Kidney (tissue), 22 donors: ENCODE measurements at places on chromosomes 11 and 22.

DNA sequence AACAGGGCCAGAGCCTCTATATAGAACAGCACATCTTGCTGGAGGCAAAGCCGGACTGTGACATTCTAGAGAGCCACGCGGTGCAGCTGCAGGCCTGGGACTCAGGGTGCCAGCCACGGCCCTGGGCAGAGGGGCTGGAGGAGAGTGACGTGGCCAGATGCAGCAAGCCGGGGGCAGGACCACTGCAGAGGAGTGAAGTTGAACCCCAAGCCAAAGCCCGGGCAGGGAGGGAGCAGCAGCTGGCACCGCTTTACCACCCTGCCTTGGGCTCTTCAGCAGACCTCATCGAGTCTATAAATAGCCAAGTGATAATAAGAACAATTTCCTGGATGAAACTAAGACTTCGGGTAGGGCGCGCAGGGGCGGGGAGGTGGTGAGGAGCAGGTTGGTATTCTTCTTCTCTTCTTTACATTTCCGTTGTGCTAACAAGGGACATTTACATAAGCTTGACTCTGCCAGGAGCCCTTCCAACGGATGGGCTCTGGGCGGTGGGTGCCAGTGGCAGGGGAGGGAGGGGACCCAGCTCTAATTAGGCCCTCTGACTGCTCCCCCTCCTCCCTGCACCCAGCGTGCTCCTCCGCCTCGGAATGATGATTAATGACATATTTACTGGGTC is 110.2 kb downstream of the ST3GAL4 start:
- no peak for DNase-seq

DNA sequence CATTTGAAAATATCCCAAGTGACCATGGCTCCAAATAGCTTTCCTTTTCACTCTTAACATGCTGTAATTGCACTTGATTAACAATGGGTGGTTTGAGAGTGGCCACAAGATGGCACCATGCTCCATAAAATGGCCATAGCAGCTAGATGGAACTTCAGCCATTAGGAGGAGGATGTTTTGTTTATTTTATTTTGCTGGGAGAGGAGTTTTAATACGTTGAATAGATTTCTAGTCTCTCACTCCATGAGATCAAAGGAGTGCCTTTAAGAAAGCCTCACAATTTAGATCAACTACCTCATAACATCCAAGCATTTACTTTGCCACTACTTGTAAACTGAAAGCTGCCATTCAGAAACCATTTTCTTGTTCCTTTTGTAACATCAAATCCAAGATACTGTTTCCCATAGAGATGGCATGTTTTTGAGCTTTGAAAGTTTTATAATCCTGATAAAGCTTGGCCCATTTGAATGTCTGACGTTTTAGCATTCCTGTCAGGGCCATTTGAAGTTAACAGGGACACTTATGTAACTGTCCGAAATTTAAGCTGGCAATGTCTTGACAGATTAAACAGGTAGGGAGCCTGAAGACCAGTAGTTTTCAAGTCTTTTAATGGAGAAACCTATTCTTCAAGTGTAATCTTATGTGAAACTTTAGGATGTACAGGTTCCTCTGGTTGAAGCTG is 4.7 kb downstream of the FEN1 start:
- no peak for DNase-seq

DNA sequence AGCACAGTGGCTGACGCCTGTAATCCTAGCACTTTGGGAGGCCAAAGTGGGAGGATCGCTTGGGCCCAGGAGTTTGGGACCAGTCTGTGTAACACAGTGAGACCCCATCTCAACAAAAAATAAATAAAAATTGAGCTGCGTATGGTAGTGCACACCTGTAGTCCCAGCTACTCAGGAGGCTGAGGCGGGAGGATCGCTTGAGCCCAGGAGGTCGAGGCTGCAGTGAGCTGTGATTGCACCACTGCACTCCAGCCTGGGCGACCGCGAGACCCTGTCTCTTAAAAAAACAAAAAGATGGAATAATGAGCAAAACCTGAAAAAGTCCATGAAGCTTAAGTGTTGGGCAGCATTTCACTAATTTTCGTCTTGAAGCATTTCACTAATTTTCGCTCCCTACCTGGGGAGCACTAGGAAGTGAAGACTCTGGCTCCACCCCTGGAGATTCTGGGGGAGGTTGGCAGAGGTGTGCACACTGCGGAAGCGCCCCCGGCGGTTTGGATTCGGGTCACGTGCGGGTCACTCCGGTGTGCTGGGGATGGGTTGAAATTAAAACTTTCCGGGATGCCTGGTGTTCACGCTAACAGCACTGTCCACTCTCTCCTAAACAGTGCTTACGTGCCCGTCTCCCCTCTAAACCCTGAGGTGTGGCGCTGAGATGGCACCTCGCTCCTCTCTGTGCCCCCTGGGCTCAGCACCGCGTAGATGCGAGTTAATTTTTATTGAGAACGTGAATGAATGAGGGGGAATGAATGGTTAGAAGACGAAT is 906 bp upstream of the NAA40 start:
- peak; percentile 79 for DNase-seq

DNA sequence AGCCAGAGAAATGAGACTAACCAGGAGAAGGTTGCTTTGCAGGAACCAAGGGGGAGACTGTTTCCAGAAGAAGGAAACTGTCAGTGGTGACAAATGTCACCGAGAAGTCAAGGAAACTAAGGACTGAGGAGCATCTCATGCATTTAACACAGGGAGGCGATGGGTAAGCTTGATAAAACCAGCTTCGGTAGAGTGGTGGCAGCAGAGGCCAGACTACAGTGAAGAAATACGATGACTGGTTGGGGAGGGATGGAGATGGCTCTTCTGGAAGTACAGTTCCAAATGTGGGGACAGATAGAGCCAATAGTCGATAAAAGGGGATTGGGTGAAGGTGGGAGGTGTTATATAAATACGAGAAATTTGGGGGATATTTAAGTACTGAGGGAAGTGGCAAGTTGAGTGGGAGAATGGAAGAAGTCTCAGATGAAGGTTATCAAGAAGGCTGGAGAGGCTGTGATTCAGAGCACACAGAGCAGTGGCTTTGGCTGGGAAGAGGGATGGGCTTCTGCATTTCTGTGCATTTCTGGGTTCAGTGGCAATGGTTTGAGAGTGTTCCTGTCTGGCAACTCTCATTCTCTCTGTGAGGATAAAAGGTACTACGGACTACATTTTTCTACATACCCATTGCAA is 29.2 kb downstream of the SC5D start:
- no peak for DNase-seq

DNA sequence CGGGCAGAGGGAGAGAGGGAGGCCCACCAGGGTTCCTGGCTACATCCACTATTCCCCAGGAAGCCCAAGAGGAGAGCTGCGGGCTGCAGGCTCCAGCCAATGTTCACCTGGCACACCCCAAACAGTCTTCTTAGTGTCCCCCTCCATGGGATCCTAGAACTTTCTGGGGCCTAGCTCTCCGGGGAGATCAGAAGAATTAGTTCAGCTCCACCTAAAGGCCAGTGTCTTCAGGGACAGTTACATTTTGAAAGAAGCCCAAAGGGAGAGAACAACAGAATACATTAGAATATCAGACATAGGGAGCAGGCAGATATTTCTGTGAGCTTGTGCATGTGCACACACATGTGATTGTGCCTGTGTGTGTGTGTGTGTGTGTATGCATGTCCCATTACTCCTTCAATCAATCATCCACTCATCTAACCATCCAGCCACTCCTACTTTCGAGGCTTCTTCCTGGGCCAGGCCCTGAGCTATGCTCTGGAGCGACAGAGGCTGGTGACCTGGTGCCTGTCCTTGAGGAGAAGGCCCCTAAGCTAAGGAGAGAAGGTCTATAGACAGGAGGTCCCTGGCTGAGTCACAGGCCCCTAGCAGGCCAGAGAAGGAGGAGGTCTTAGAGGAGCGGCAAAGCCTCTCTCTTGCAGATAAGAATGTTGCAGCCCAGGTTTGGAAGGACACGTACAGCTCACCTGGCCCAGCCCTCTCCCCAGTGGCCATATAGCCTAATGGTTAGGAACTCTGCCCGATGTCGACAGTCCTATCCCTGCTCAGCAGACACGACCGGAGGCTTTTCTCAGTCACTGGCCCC is 165.5 kb downstream of the DSCAML1 start:
- no peak for DNase-seq

GRCh38 chr11:111402411-111402810 is 23.3 kb upstream of the POU2AF1 start:
- DNase-seq = no peak

- no peak for DNase-seq
These were observed 15.2 kb upstream of the SERPIND1 start for GRCh38 chr22:20758688-20759087.

- DNase-seq = peak; percentile 62
These were observed 50.5 kb upstream of the LRRC55 start for GRCh38 chr11:57131080-57131790.

DNA sequence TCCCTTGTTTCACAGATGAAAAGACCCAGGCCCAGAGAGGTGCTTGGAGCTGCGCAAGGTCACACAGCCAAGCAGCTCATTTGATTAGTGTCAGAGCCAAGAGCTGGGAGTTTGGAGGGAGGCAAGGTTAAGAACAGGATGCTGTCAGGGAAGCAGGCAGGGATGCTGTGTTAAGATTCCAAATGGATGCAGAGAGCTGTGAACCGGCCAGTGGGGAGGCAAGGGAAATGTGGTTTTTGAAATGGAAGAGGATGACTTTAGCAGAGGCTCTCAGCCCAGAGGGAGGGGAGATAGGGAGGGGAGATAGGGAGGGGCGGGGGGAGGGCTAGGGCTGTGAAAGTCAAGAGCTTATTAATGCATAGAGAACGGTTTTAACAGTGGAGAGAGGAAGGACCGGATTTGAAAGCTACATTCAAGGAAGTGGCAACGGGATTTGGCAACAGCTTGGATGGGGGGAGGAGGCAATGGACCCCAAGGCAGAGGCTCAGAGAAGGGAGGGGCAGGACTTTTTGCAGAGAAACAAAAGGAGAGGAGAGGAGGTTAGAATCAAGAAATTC is 13.0 kb downstream of the RTN4RL2 start:
- no peak for DNase-seq

DNA sequence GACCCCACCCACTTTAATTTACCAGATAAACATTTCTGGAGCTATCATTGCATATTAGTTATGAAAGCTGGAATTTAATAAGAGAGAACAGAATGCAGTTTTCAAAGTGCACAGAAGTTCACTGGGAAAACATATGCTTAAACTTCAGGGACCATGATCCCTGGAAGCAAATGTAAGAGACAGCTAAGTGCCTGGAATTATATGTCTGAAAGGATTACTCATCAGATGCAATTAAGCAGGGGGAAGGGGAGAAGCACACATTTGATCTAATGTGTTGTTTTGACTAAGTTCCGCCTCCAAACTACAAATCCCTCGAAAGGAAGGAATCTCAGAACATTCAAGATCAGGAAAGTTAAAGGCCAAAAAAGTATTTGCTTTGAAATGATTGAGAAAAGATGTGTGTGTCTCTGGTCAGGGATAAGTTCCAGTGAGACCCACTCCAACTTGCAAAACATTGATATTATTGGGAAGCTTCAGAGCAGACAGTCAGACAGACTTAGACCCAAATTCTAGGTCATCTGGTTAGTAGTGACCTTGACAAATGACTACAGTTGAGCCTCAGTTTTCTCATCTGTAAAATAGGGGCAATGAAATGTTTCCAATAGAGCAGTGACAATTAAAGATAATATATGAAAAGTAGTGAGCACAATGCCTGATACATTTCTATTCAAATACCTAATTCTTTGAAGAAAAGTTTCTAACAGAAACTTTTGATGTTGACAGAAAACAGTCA is 147.6 kb downstream of the ME3 start:
- no peak for DNase-seq

- no peak for DNase-seq
These were observed at the start of gene GPR152 for GRCh38 chr11:67452141-67452952. Gene GPR152, minus strand, starts transcription at chr11:67452729. Its CDS starts 5 bp downstream, at chr11:67452724.
